ENCODE measurements at places on chromosomes 1 and 21.
A peak's percentile ranks its signal among the peaks of the same experiment; 100 is the strongest.

- no peak for DNase-seq
Measured at GRCh38 chr21:31556662-31557061, 102.8 kb upstream of the SOD1 start.

DNA sequence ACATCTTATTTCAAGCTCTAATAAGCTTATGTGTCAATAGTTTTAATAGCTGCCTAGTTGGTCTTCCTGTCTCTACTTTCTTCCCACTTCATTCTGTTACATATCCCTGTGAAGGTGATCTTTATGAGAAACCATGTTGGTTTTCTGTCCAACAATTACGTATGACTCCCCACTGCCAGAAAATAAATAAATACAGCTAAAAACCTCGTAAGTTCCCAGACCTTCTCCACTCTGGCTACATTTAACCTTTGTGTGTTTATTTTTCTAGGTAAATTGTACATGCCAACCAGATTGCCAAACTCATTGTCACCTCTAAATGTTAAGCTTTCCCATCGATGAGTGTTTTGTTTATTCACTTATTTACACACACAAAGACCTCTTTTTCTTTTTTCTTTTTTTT is 147.2 kb downstream of the CRB1 start:
- no peak for DNase-seq

- no peak for DNase-seq
Measured at GRCh38 chr1:27139980-27140379, 14.9 kb downstream of the SLC9A1 start.

DNA sequence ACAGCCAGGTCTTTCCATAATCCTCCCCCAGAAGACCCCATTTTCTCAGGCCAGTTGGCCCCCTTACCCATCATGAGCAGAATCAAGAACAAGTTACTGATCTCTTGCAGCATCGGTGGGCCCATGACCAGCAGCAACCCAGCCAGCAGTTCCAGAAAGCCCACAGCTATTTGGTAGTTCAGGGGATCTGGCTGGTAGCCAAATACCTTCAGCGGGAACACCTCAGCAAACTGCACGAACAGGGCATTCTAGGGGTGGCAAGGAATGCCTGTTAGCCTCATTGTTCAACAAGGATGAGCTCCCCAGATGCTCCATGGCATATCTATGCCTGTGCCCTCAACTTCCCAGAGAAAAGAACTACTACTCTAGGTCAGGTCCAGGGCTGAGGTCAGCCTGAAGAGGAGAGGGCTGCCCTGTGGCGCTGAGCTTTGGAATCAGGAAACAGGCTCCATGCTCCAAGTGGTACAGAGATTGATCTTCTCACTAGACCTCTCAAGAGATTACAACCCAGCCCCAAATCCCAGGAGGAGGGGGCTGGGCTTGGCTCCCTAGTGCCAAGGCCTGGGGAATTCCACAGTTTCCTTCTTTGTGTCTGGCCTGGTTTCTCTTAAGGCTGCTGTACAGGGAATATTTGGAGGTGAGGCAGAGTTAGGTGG is 1.3 kb downstream of the TMEM35B start:
- no peak for DNase-seq

GRCh38 chr21:19785941-19786340 is 1212.3 kb upstream of the NCAM2 start:
- DNase-seq: no peak

DNA sequence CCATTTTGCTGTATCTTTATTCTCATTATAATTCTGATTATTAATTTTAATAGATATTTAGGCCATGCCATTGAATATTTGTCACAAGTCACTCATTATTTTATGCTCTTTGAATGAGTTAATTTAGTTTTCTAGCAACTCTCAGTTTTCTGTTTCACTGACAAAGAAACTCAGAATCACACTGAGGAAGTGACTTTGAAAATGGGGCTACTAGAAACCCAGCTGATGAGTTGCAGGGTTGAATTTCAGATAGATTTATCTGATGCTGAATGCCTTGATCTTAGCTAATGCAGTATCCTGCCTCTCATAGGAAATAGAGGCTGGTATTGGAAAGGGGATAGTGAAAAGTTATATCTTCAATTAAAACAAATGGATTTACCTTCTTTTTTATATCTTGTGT is 67.4 kb upstream of the PLA2G4A start:
- DNase-seq: no peak

GRCh38 chr1:183859831-183860230 is 54.9 kb downstream of the RGL1 start:
- no peak for DNase-seq

GRCh38 chr1:82225421-82226185 is 424.9 kb downstream of the ADGRL2 start:
- DNase-seq: peak; percentile 18

Measured in NCI-H1436 treated with DMSO at 0.1 percent for 48 hours (cell line).